ENCODE measurements at places on chromosomes 12 and 14.

DNA sequence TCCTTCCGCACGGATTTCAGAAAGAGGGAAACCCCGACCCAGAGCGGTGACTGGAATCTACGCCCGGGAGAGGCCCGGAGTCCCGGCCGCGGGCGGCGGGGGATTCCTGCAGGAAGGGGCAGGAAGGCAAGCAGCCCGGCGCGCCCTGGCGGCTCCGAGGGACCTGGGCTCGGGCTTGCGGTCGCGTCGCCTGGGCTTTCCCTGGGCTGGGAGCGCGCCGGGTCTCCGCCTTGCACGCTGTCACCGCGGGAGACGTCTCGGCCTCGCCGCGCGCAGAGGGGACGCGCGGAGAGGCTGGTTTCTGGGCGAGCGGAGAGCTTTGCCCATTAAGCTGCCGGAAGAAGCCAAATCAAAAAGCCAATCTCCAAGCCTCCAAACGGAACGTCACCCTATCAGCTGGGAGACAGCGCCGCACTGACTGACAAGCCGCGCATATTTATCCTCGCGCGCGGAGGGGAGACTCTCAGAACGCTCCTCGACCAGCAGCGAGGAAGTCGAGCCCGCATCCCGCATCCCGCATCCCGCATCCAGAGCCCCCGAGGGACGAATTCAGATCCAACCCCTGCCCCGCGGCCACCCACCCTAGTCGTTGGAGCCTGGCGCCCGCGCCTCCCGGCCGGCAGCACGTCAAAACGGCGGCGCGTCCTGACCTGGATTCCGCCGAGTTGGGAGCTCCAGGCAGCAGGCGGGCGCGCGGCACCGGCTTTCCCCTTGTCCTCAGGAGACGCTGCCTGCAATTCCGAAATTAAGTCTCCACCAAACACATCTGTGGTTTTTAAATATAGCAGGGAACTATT is at the start of gene SLC8A3:
SLC8A3 (minus strand) TSS at position 293 of the 797 bp plus-strand sequence. CDS start 20,529 bp downstream, outside the sequence.
- peak; percentile 49 for DNase-seq

DNA sequence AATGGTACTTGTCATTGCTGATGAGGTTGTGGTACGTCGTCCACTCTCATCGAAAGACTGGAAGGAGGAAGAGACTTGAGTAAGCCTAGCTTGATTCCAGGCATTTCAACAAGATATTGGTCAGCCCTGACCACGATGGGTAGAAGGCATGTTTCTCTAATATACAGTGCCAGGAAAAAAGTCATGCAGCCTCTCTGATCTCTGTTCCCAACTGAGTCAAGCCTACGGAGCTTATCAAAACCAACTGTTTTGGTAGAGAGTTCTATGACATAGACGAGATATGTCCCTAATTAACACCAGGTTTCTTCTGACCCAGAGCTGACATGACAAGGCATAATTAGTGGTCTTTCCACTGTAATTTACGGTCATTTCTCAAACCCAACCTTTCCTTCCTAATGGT is 58.5 kb downstream of the NIN start:
- no peak for DNase-seq

GRCh38 chr12:12686472-12686871 is 9.5 kb downstream of the GPR19 start:
- no peak for DNase-seq

- DNase-seq: no peak
Measured at GRCh38 chr14:45198551-45198950, 54.5 kb downstream of the MIS18BP1 start.

- DNase-seq: no peak
Measured at GRCh38 chr12:44511289-44511688, 364.8 kb downstream of the NELL2 start.

DNA sequence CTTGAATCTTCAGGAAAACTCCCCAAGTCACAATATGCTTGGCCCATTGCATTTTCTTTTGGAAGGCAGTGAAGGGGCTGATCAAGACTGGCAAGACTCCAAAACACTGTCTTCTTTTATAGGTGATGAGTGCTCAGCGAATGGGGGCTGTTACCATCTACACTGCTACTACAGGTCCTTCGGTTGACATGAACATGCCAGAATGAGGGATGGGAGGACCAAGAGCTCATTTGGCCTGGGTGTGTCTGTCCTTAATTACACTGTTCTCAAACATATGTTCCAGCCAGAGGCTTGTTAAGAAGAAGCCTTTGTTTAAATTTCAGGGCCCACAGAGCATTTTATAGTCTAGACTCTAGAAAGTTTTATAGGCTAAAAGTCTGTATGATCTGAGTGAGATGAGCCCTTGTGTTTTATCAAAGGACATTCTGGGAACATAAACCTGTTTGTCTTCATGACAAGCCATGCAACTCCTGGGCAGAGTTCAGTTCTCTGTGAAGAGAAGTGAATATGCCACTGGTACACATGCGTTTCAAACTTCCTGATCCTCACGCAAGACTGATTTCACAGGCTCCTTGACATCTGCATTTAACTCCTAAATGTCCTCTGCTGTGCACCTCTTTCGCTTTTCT is 4.7 kb upstream of the FAM234B start:
- DNase-seq: no peak

DNA sequence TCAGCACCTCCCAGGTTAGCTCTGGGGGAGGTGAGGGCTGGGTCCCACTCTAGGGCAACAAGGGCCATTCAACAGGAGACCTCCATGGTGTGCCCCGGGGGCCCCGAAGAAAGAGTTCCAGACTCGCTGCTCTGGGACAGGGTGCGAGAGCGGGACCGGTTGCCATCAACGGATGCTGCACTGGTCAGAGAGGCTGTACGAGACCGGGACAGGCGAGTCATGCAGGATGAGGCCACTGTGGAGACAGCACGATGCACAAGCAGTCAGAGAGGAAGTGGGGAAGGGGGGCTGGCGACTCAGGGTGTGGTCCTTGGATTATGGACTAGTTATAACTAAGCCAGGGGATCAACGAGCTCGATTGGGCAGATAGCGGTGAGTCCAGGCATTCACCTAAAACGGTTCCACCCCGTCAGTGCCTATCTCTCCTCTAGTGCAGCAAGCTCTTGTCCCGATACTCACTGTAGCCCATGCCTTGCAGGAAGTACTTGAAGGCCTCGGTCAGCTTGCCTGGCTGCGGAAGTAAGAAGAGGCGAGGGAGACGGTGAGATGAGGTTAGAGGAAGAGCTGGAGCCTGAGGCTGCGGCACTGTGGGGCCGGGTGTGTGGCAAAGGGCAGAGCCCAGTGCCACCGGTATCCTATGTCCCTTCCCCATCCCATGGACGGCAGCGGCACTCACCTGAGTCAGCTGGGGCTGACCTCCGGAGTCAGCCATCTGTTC is 7.2 kb downstream of the NDRG2 start:
- peak; percentile 39 for DNase-seq

- no peak for DNase-seq
Measured at GRCh38 chr14:105487986-105488777, 1.5 kb downstream of the CRIP1 start.

DNA sequence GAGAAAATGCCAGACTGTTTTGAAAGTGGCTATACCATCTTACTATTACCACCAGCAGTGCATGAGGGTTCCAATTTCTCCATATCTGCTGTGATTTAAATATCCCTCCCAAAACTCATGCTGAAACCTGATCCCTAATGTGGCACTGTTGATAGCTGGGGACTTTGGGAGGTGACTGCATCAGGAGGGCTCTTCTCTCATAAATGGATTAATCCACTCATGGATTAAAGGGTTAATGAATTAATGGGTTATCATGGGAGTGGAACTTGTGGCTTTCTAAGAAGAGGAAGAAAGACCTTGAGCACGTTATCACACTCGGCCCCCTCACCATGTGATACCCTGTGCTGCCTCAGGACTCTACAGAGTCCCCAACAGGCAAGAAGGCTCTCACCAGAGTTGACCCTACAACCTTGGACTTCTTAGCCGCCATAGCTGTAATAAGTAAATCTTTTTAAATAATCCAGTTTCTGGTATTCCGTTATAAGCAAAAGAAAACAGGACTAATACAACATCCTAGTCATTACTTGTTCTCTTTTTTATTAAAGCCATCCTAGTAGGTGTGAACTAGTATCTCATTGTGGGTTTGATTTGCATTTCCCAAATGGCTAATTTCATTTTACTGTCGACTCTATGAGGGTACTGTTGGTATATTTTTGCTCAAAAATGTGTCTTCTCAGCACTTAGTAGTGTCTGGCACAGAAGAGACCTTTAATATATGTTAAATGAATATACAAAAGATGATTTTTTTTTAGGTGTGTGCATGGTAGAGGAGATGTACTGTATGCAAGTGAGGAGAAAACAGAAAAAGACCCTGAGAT is 14.3 kb downstream of the PPP1R12A start:
- DNase-seq: no peak

- no peak for DNase-seq
Measured at GRCh38 chr12:119410396-119410795, 75.9 kb downstream of the CCDC60 start.

- no peak for DNase-seq
Measured at GRCh38 chr12:11713202-11713601, 63.7 kb downstream of the ETV6 start.

- no peak for DNase-seq
Measured at GRCh38 chr12:46535376-46535775, 162.8 kb upstream of the SLC38A2 start.

DNA sequence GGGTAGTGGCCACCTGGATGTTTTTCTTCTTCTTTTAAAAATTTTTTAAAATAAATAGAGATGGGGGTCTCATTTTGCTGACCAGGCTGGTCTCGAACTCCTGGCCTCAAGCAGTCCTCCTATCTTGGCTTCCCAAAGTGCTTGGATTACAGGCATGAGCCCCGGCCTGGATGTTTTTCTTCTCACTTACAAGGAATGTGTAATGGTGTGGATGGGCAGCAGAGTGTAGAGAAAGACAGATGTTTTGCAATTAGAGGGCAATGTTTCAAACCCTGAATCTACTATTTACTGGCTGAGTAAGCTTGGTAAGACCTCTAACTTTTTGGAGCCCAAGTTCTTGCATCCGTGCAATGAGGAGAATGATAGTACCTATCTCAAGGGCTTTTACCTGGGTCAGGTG is 48.1 kb downstream of the ADCK1 start:
- no peak for DNase-seq

GRCh38 chr12:12890543-12891079 is 751 bp upstream of the GPRC5A start:
- no peak for DNase-seq

GRCh38 chr14:91496790-91497189 is 13.3 kb downstream of the PPP4R3A start:
- no peak for DNase-seq

GRCh38 chr12:57632073-57632957 is 686 bp downstream of the B4GALNT1 start:
- no peak for DNase-seq

GRCh38 chr12:119225454-119225853 is 46.7 kb downstream of the HSPB8 start:
- DNase-seq: no peak

GRCh38 chr12:49515266-49515665 is 23.6 kb upstream of the KCNH3 start:
- no peak for DNase-seq

- DNase-seq: no peak
Measured at GRCh38 chr12:39712334-39712733, 92.7 kb upstream of the ABCD2 start.

GRCh38 chr12:51275088-51275487 is 4.9 kb upstream of the SMAGP start:
- DNase-seq: no peak

DNA sequence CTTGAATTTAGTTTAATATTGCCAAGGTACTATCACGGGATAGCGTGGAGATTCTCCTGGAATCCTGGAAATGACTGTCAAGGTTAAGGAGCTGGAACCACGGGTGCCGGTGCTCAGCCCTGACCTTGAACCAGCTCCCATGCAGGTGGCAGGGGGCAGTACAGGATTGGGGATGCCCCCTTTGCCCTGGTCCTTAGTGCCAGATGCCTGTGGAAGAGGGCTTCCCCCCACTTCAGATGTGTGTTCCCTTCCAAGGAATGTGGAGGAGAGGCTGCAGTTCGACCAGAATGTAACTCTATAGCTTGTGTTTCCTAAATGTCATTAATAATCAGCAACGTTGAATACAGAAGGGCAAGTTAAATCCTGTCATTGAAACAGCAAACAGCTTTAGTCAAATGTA is 258.9 kb downstream of the VRK1 start:
- no peak for DNase-seq

Measured in inflammatory macrophage treated with lipopolysaccharide for 1 hour (primary cell).